ENCODE measurements at places on chromosomes 16 and 17. TPM values are rescaled to one million over a fixed set of nuclear protein-coding genes. Genes with fewer than 3 reads are reported as not detected.

Gene ZACN
- 0.18 TPM for total RNA-seq

Gene GPR139
- total RNA-seq: not detected

Gene DHRS7C
- total RNA-seq: not detected

Gene TSNAXIP1
- total RNA-seq: 0.31 TPM

Gene NGFR
- 0.85 TPM for total RNA-seq

Gene ZNF624
- 1.6 TPM for total RNA-seq

Gene SETD1A
- 19.3 TPM for total RNA-seq

Gene MYO15A
- total RNA-seq: 0.71 TPM

Gene KRTAP1-5
- total RNA-seq: not detected

Gene TP53TG3F
- not detected for total RNA-seq

Gene CXCL16
- total RNA-seq: 18.8 TPM

Gene NHLRC4
- total RNA-seq: 0.15 TPM

Gene C17orf100
- total RNA-seq: 1.8 TPM

Gene ANKRD40
- total RNA-seq: 50.6 TPM

Gene TMEM238L
- not detected for total RNA-seq

Gene SLFN12L
- not detected for total RNA-seq

Gene MYH11
- 0.09 TPM for total RNA-seq

Gene RND2
- 0.13 TPM for total RNA-seq

Gene TMEM186
- total RNA-seq: 13.6 TPM

Gene TBC1D3K
- total RNA-seq: not detected

Measured in A549 treated with GW870086 at 1 μM for 4 hours (cell line).